ENCODE measurements at places on chromosomes 3 and 15.

DNA sequence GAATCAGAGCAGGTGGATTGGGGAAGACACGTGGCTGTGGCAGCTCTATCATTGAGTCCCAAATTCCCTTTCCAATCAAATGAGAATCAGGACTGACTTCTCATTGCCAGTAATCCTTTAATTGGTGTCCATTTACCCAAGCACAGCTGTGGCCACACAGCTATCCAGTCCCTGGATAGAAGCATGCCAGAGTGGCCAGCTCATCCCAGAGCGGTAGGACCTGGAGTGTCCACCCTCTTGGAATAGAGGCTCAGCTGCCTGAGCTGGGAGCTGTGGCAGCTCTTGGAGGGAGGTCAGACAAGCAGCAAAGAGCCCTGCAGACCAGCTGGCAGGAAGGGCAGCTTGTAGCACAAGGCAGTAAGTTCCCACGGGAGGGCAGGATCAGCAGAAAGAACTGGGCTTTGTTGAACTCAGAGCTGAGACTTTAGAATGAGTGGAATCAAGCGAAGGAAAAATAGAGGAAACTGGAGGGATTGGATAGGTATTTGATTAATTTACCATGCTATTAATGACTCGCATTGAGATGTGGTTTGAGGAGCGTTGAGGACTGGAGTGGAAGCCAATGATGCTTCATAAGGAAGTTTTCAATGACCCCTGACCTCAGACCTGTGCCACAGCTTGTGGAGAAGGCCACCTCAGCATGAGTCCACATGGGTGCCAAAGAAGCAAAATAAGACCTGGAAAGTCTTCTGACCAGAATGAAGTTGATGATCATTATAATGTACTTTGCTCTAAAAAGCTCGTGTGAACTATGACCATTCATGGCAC lies 6.9 kb upstream of the ALPK3 start:
- no peak for DNase-seq

- DNase-seq: no peak
Observed at GRCh38 chr3:56119575-56120349, 348.5 kb downstream of the ERC2 start.

DNA sequence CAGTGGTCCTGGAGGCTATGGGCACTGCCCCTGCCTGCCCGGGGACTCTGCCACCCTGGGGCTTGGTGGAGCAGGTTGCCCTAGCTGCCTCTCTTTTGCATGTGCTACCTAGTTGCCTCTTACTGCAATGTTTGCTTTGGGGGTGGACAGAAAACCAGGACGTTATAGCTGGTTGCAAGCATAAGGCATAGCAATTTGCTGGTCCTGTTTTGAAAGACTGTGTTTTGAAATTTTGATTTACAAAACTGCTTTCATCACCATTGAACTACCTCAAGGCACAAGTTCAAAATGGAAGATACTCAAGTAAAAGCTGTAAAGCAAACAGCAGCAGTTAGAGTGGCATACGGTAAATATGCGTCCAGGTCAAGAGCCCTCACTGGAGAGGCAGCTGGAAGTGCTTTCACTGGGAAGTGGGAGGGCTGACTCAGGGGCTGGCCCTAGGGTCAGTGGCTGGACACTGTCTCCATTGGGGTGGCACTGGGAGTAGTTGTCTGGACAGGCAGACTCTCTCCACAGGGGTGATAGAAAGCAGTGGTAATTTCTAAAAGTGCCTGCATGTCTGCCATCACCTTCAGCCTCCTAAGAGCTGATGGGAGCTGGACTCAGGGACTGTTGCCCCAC lies 138.1 kb downstream of the CHDH start:
- DNase-seq: no peak

DNA sequence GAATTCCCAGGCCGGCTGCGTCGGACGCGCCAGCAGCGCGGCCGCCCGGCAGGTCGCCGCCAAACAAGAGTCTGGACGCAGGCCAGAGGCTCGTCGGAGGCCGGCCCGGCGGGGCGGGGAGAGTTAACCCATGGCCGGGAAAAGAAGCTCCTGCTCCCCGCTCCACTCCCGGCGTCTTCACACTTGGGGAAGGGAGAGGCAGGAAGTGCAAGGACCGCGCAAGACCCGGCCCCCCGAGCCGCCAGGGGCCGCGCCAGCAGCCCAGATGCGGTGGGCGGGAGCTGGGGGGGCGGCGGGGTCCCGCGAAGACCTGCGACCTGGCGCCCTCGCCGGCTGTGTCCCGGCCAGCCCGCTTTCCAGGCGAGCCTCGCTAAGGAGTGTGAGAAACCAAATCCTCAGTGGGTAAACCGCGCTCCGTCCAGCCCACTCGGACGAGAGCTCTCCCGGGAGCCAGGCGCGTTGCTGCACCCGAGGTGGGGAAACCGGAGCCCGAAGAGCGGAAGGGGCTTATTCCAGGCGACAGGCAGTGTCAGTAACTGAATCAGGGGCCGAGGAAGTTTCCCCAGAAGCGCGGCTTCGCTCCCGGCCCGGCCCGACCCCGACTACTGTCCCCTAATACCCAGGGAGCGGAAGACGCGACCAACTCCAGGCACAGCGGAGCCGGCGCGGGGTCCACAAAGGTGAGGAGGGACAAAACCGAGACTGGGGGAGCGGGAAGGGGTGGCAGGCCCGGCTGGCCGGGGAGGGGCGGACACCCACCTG lies 721 bp downstream of the ADAMTS7 start:
- DNase-seq: no peak

GRCh38 chr3:151085227-151085888 lies at the start of gene MED12L:
TSS of gene MED12L (plus strand) at chr3:151085664. CDS start at chr3:151086927, 1,263 bp downstream.
- peak; percentile 42 for DNase-seq

DNA sequence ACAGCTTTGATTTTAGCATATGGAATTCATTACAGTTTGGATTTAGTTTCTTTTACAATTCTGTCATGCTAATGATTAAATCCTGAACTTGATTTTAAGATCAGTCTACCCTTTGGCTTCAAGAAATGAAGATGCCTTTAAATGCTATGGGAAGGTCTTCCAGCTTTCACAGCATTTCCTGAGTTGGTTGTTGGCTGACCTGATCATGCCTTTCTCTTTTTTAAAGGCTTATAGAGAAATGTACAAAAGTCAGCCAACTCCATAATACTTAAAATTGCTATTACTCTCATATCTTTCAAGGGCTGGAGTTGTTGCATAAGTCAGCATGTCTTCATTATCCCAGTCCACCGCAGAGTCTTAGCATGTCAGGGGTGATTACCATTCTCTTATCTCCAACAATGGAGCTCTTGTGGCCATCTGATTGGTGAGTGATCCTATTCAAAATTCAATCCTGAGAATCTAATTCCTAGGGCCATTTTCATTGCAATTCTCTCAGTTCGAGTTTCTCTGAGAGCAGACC lies 123.8 kb downstream of the GMNC start:
- DNase-seq: no peak

Data from retinal pigment epithelial cell (primary cell).